NCI-H69 (cell line): ENCODE measurements at places on chromosomes 2 and 18.

- no peak for DNase-seq
These were observed at the start of gene NCKAP5 for GRCh38 chr2:133568172-133568571. NCKAP5 (minus strand) TSS chr2:133568463; CDS start chr2:133517526, 50,937 bp downstream.

DNA sequence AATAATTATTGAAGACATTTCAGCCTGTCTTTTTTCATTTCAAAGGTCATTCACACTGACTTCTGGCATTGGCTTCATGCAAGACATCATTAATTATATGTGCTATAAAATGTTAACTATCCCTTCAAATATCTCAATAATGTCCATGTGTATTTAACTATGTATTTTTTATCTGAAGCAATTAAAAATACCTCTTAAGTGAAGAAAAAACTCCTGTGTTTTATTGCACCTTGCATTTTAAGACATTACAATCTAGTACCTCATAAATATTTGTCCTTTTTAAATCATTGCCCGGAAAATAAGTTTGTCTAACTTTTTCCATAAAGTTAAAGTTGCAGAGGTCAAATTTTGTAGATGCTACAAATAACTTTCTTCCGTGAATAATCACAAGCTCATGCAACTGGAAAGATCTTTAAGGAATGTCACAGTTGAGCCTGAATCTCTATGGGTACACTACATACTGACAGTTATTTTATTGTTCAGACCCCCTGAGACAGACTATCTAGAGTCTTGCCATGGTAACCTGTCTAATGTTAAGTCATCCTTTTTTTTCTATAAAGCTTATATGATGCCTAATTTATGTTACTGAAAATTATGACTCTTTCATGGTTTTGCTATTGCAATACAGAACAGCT, 38.4 kb upstream of the COBLL1 start:
- no peak for DNase-seq

DNA sequence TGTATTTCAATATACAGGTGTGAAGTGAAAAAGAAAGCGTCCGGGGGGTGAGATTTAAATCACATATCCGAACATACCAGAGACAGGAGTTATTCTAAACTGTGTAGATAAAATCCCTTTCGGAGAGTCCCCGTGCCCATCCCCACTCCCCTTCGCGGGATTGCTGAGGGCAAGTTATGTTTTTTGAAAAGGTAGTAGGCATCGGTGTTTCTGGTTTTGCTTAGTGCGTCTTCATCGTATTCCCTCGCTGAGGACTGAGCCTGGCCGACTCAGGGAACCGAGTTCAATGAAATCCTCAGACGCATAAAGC, 583.4 kb downstream of the ZEB2 start:
- DNase-seq, result peak; percentile 23

DNA sequence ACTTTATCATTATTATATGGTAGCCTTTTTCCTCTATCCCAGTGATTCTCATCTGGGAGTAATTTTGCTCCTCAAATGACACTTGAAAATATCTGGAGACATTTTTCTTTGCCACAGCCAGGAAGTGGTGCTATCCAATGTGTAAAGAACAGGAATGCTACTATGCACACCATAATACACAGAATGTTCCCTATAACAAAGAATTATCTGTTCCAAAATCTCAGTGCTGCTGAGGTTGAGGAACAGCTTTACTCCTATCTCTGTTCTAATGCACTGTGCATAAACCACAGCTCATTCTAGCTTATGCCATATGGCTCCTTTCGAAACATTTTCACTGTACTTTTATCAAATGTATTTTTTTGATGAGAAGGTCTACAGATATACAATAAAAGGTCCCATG, 1231.2 kb upstream of the CELF4 start:
- no peak for DNase-seq

DNA sequence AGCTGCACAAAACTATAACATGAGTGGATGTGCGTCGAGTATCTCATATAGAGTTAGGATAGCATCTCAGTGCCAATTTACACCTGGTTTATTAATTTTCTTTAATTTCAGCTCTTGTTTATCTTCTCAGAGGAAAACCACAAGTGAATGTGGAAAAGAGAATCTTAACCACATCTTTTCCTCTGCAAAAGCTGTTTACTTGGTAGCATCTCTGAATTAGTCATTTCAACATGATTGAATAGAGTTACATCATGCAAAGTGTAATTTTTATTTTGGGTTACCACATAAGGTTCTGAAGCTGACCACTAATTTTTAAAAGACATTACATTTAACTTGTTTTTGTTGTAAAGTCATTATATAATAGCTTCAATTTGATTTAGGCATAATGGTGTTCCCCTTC, 83.8 kb upstream of the FAM237A start:
- DNase-seq, result no peak
